ENCODE measurements at places on chromosomes 16 and 17.

- DNase-seq = no peak
Observed at GRCh38 chr16:84462296-84463210, 41.9 kb downstream of the MEAK7 start.

GRCh38 chr17:75878174-75878998 lies at the start of gene TRIM47:
TRIM47 (minus strand) TSS chr17:75878581; CDS start chr17:75878548, 33 bp downstream.
- no peak for DNase-seq

DNA sequence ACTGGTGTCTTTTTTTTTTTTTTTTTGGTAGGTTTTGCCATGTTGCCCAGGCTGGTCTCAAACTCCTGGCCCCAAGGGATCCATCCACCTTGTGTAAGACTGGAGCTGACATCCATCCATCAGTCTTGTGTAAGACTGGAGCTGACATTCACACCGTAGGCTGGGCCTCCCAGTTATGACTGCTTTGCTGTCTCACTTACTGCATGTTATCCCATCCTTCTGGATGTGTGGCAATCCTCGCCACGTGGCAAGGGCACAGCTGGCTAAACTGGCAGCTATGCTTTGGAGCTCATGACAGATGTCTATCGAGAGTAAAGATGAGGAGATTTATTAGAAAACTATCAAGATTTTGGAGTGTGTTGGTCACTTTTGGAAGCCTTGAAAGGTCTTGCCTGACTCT lies 115.1 kb downstream of the ABCA8 start:
- DNase-seq = no peak

GRCh38 chr16:15703029-15703736 lies 53.1 kb downstream of the NDE1 start:
- DNase-seq = no peak

- no peak for DNase-seq
Observed at GRCh38 chr16:17275076-17276009, 195.4 kb downstream of the XYLT1 start.

DNA sequence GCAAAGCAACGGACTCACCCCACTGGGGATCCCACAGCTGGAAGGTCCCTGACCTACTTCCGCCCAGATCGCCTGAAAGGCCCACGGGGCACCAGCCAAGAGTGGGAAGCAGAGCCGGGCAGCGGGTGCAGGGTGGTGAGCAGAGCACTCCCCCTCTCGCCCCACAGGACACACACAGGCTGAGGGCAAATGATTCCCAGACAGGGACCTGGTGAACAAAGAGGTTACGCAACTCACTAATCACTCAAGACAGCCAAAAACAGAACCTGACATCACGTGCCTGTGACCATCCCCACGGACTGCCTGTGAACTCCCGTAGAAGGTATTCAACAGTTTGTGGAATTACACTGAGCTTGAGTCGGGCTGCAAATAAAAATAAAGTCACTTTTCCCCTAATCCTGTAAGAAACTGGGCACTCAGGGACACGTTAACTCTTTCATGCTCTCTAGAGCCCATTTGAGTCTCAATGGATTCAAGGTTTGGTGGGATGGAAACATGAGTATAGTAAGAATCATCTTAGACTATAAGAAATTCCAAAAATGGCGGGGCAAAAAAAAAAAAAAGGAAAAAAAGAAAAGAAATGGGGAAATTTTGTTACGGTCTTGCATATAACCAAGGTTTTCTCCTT lies 396.1 kb downstream of the SOX9 start:
- no peak for DNase-seq

DNA sequence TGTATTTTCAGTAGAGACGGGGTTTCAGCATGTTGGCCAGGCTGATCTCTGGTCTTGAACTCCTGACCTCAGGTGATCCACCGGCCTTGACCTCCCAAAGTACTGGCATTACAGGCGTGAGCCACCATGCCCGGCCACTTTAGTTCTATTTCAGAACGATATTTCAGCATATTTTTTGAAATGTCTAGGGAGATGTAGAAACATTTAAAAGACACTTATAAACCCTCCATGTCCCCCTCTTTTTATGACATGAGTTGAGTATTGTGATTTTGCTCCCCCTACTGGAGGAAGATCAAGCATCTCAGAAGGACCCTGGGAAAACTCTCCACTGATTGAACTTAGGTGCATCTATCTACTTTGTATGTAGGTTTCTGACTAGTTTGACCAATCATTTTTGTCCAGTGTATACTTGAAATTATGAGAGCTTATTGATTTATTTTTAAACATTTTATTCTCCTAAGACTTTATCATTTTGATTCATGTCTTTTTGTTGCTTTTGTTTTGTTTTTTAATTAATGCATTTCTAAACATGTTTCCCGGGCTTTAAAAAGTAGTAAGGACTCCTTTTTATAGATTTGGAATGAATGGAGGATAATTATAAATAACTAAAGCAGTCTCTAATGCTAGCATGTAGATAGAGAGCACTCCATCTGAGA lies 105.1 kb downstream of the CHD9 start:
- DNase-seq = no peak

DNA sequence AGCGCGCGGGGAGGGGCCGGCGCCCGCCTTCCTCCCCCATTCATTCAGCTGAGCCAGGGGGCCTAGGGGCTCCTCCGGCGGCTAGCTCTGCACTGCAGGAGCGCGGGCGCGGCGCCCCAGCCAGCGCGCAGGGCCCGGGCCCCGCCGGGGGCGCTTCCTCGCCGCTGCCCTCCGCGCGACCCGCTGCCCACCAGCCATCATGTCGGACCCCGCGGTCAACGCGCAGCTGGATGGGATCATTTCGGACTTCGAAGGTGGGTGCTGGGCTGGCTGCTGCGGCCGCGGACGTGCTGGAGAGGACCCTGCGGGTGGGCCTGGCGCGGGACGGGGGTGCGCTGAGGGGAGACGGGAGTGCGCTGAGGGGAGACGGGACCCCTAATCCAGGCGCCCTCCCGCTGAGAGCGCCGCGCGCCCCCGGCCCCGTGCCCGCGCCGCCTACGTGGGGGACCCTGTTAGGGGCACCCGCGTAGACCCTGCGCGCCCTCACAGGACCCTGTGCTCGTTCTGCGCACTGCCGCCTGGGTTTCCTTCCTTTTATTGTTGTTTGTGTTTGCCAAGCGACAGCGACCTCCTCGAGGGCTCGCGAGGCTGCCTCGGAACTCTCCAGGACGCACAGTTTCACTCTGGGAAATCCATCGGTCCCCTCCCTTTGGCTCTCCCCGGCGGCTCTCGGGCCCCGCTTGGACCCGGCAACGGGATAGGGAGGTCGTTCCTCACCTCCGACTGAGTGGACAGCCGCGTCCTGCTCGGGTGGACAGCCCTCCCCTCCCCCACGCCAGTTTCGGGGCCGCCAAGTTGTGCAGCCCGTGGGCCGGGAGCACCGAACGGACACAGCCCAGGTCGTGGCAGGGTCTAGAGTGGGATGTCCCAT lies 232.8 kb downstream of the SEC14L1 start:
- DNase-seq = no peak

GRCh38 chr17:52237151-52237550 lies 78.6 kb upstream of the CA10 start:
- DNase-seq = no peak

GRCh38 chr17:78045316-78045715 lies 83.2 kb downstream of the TMC6 start:
- no peak for DNase-seq

- no peak for DNase-seq
Observed at GRCh38 chr16:11560701-11561453, 25.8 kb downstream of the LITAF start.

- DNase-seq = no peak
Observed at GRCh38 chr16:85867189-85867588, 31.8 kb upstream of the IRF8 start.

DNA sequence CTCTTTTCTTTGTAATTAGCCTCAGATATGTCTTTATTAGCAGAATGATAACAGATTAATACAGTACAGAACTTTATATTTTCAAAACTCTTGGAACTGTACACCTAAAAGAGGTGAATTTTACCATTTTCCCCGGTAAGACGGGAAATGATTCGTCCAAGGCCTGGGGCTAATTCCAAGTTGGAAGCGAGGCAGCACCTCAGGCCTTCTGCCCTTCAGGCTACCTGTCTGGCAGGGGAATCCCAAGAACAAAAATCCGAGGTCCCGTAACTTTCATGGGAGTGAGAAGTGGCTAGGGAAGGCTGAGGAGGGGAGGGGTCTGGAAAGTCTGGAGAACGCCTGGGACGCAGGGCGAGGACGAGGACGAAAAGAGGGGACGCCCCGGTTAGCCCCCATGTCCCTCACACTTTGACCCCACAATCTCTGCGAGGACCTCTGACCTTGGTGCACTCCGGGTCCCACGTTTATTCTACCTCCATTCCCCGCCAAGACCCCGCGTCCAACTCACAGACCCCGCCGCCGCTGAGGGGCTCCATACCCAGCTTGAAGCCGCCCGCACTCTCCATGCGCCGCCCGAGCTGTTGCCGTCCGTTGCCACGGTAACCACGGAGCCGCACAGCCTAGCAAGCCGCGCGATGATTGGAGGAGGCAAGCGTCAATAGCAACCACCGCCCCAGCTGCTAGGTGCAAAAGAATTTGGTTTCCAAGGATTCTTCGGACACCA lies at the start of gene HYDIN:
TSS of gene HYDIN (minus strand) at position 601 of the 724 bp plus-strand sequence. CDS start 43,827 bp downstream, outside the sequence.
- DNase-seq = no peak

DNA sequence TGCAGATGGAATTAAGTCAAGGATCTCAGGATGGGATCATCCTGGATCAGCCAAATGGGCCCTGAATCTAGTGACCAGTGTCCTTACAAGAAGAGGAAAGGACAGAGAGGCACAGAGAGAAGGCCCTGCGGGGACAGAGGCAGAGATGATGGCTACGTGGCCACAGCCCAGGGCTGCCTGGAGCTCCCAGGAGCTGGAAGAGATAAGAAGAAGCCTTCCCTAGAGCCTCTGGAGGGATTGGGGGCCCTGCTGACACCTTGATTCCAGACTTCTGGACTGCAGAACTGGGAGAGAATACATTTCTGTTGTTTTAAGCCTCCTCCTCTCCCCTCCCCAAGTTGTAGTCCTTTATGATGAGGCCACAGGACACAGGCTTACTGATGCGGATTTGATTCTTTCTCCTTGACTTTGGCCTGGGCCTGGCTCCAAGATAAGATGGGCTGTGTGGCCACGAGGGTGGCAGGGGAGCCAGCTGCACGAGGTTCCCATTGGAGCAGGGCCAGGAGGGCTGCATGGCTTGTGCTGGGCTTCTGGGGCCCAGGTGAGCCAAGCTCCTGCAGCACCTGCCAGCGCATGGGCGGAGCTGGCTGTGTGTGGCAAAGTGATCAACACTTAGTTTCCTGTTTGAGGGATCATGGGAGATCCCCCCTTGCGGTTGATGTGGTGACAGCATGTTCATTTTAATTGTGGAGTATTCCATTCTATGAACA lies 146.1 kb downstream of the IRF8 start:
- DNase-seq = peak; percentile 14

- peak; percentile 79 for DNase-seq
Observed at GRCh38 chr16:3152277-3152990, 17.6 kb downstream of the ZNF213 start.

- DNase-seq = no peak
Observed at GRCh38 chr16:20611350-20611902, 35.3 kb upstream of the ACSM2B start.

- DNase-seq = no peak
Observed at GRCh38 chr17:83180996-83181481, 101.6 kb downstream of the METRNL start.

DNA sequence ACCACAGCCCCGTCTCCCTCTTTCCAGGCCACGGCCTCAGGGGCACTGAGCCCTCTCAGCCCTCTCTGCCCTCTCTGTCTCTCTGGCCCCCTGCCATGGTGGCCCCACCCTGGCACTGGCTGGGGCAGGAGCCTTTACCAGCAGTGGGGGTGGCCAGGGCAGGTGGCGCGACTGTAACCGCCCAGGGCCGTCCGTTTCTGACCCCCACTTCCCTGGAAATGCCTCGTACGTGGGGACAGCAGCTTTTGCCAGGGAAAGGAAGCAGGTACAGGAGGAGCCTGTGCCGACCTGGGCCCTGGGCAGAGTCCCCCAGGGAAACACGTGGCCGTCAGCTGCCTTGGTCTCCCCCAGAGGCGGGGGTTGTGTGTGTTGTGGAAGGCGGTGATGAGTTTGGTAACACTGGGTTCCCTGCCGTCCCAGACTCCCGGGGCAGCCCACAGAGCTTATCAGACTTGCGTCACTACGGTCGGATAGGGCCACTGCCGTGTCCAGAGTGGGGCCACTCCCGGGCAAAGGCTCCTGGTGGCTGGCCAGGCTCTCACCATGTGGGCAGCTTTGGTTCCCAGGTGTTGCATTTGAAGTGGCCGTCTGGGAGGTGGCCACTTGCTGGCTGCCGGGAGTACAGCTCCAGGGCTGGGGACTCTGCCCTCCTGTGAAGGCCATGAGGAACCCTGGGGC lies 249.3 kb upstream of the CIBAR2 start:
- DNase-seq = no peak

DNA sequence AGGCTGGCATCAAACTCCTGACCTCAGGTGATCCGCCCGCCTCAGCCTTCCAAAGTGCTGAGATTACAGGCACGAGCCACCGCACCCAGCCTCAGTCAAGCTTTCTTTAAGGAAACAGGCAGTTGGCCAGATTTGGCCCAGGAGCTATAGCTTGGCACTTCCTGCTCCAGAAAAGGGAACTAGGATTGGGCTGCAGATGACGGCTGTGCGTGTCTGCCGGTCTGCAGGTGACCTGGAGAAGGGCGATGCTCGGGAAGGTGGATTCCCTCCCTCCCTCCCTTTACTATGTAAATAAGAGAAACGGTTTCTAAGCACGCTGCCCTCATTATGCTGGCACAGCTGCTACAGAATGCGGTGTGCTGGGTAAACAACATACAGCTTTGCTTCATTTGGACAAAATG lies 215.9 kb downstream of the RPTOR start:
- no peak for DNase-seq

DNA sequence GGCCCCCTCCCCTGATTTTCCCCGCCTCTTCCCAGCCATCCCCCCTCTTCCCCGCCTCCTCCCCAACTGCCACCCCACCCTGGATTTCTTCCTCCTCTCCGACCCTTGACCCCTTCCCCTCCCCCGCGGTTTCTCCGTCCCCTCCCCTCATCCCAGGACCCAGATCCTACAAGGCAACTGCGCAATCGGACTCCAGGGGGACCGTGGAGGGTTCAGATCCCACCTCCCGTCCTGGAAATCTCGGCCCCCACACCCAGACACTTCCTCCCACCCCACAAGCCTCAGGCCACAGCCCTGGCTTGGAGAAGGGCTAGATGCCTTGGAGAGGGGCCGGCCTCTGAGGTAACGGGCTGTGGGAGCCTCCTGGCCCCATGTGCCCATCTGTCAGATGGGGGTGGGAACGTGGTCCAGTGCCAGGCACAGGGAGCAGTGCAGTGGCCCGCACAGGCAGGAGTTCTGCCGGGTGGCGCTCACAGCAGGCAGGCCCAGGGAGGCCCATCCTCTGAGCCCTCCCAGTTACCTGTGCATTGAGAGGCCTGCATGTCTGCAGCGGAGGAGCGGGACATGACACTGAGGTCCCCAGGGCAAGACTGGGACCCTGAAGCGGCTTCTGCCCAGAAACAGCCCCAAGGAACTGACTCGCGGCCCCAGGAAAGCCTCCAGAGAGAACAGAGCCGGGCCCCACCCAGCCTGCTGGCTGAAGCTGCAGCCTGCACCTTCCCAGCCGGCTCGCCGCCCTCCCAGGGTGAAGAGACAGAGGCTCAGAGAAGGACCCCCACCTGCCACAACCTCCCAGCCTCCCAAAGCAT lies 16.7 kb downstream of the ZNF423 start:
- no peak for DNase-seq

DNA sequence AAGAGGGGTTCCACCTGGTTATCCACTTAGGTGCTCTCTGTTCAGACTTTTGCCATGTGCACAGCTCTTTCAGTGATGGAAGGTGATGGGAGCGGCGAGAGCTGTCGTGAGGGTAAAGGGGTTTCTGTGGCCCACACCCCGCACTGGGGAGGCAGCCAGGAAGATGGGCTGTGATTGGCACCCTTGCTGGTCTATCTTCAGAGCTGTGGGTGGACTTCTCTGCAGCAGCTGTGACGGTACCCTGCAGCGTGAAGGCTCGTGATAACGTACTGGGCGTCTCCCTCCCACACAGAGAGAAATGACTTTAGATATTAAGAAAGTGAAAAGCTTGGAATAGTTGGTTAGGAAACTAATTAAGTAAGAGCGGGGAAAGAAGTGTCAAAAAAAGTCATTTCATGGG lies 45.8 kb downstream of the MPRIP start:
- no peak for DNase-seq

All from stimulated activated CD4-positive, alpha-beta T cell treated with anti-CD3 and anti-CD28 coated beads, Interleukin-4, amount 100 ng/mL, for 4 hours (primary cell).